Activated CD8-positive, alpha-beta memory T cell treated with anti-CD3 and anti-CD28 coated beads for 48 hours (primary cell): ENCODE measurements at places on chromosomes 3 and 15.

DNA sequence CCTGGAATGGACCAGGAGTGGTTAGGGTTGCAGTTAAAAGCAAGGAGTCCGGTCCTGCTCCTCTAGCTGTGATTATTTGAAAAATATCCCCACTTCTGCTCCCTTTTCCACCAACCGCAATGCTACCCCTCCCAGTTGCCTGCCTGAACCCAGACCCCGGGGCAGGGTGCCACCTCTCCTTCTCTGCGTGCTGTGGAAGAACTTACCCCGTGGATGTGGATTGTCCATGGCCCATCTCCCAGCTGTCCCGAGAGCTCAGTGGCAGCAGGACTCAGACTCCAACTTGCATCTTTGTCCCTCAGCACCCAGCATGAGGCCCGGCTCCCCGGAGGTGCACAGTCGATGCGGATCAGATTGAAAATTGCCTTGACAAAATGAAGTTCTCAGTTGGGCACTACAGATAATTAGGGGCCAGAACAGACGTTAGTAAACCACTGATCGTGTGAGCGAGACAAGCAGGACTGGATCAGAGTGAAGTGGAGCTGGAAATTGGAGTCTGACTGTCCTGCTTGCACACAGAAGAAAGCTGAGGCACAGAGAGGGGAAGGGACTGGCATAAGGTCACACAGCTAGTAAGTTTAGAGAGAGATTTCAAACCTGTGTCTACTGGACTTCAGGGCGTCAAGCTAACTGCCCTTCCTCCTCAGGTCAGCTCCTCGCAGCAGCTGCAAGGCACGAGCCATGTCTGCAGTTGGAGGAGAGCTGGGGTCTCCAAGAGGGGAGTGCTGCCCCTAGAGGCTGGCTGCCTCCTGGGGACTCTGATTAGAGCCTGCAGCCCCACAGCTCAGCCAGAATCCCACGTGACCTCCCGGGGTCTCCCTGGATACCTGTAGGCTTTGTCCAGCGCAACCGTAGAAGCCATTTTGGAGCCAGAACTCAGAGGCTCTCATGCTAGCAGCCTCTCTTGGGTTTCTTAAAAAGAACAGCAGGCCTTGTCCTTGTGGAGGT is 14.7 kb downstream of the SLC6A1 start:
- DNase-seq, result no peak

GRCh38 chr3:9780458-9780812 is 10.7 kb upstream of the CAMK1 start:
- DNase-seq, result no peak

DNA sequence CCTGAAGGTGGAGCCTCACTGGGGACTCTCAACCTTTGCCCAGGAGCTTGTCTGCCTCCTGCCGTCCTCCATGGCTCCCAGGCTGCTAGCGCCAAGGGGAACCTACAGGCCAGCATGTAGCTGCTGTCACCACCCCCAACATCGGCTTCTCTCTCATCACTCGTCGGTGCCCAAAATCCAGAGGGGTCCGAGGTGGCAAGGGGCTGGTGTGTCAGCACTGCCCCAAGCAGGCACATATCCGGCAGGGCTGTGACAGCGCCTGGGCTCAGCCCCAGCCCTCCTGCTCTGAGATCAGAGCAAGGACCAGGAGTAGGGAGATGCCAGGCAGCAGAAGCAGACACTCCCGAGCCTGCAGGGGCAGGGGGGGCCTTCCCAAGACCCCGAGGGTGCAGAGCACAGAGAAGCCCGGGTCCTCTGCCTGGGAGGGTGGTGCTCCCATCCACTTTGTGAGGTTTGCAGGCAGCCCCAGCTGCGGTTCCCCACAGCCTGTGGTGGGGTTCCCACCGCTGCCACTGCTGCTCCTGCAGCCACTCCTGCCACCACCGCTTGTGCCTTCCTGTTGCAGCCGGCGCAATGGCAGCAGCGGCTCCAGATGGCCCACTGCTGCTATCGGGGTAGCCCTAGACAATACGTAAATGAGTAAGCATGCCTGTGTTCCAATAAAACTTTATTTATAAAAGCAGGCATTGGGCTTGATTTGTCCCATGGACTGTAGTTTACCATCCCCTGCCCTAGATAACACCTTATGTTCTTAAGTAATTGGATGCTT is 451.0 kb downstream of the EPHA6 start:
- DNase-seq, result no peak

- no peak for DNase-seq
These were observed 190.3 kb upstream of the TRIM42 start for GRCh38 chr3:140487566-140487965.

GRCh38 chr3:143824735-143825385 is 23.4 kb downstream of the SLC9A9 start:
- DNase-seq, result no peak

DNA sequence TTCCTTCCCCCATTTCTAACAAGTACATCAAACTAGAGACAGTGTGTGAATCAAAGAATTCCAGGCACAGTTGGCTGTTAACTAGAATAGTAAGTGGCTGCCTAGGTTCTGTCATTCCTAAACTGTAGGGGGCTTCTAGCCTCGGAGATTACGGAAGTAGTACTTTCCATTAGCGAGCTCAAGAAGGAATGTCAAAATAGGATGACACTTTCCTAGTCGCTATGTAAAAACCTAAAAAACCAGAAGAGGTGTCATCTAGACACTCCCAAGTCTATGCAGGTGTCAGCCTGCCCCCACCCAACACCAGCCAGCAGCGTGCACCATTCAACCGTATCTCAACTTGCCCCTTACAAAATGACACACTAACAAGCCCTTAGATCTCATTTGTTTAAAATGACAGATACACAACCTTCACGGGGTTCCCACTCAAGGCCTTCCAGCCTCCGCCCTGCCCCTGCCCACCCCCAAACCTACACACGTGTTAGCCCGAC is 874 bp downstream of the INO80 start:
- no peak for DNase-seq

GRCh38 chr3:17730318-17730967 is 12.0 kb downstream of the TBC1D5 start:
- no peak for DNase-seq

- no peak for DNase-seq
These were observed 242.5 kb upstream of the TBL1XR1 start for GRCh38 chr3:177439694-177440269.
